ENCODE measurements at places on chromosomes 7 and 10.
A peak's percentile ranks its signal among the peaks of the same experiment; 100 is the strongest.

DNA sequence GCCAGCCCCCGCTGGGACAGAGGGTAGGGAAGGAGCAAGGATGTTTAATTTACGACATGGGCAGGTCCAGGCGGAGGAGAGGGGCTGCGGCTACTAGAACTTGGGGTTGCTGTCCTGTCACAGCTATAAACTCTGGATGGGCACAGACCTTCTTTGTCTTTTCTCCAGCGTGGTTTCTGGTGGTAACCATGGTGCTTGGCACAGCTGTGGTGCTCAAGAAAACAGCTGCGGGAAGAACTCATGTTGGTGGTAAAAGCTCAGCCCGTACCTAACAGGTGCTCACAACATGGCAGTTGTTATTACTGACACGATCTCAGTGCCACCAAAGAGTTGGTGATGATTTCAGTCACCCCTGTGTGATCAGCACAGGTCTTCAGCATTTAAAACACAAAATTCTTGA lies 13.8 kb downstream of the BAIAP2L1 start:
- no peak for DNase-seq

GRCh38 chr7:33959676-33960075 lies 54.3 kb downstream of the BMPER start:
- no peak for DNase-seq

DNA sequence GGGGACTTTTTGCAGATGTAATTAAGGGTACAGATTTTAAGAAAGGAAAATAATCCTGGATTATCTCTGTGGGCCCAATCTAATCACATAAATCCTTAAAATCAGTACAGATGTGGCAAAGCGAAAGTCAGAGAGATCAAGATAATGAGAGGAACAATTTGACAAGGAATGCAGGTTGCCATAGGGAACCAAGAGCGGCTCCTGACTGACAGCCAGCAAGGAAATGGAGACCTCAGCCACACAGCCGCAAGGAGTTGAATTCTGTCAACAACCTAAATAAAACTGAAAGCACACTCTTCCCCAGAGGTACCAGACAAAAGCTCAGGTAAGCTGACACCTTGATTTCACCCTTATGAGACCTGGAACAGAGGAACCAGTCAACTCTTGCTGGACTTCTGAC lies 3.4 kb upstream of the PNPLA8 start:
- peak; percentile 18 for DNase-seq

- no peak for DNase-seq
Measured at GRCh38 chr10:69576334-69577011, 3.3 kb upstream of the NEUROG3 start.

DNA sequence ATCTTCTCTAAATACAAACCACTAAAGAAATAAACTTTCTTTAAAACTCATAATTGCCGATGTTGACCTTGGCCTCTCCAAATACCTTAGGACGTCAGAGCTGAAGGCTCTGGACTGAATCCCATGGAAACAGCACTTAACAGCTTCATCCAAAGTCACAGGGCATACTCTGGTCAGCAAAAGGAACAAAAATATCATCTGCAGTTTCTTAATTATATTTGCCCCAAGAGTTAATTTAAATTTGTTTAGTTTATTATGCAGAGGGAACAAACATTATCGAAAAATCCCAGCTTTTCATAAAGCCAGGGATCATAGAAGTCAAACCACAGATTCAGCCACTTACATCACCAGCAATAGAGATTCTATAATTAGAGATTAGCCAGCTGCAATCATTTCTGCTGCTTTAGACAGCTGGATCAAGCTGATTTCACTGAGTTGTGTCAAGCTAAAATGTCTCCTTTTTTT lies 20.5 kb upstream of the FAM13C start:
- no peak for DNase-seq

- no peak for DNase-seq
Measured at GRCh38 chr10:131041031-131041430, 270.5 kb downstream of the TCERG1L start.

- DNase-seq: peak; percentile 56
Measured at GRCh38 chr10:13794992-13795612, 208.3 kb downstream of the PRPF18 start.

GRCh38 chr10:69468751-69469089 lies 17.5 kb downstream of the TSPAN15 start:
- DNase-seq: no peak

- no peak for DNase-seq
Measured at GRCh38 chr7:7292085-7292484, 109.7 kb downstream of the C1GALT1 start.

GRCh38 chr7:104984585-104985258 lies 29.3 kb upstream of the KMT2E start:
- no peak for DNase-seq

GRCh38 chr7:127789031-127789430 lies 137.0 kb downstream of the SND1 start:
- DNase-seq: no peak

DNA sequence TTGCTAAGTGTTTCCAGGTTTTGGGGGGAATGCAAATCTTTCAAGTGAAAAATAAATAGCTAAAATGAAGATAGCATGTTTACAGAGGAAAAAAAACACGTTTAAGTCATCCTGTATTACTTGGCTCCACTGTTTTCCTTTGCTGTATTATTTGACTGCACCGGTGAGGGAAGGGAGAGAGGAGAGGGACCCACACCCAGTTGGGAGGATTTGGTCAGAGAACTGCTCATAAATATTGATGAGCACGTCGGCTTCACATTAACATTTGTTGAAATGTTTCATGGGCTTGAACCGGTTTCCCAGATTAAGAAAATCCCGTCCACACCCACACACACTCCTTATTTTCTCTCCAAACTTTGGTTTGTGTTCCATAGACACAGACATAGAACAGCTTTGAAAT lies 493.8 kb upstream of the MGMT start:
- no peak for DNase-seq

DNA sequence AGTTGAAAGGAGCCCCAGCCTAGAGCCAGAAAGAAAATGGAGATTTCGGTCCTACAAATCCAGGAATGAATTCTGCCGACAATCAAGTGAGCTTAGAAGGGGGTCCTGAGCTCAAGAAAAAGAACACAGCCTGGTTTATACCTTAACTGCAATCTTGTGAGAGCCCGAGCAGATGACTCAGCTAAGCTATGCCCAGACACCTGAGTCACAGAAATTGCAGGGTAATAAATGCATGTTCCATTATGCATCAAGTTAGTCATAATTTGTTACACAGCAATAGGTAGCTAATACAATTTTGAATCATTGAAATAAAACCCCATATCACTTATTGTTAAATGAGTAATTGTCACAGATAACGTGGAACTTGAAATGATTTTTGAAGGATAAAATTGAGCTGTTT lies 111.8 kb upstream of the FOXP2 start:
- DNase-seq: no peak

Data from NCI-H1436 (cell line).